Hematopoietic multipotent progenitor cell treated with erythropoietin and hydrocortisone succinate and interleukin-3 and kit ligand, for 17 days (in vitro differentiated cells): ENCODE measurements at places on chromosomes 12 and 14.

GRCh38 chr14:49934646-49935045, 41.8 kb downstream of the ARF6 start:
- no peak for DNase-seq

DNA sequence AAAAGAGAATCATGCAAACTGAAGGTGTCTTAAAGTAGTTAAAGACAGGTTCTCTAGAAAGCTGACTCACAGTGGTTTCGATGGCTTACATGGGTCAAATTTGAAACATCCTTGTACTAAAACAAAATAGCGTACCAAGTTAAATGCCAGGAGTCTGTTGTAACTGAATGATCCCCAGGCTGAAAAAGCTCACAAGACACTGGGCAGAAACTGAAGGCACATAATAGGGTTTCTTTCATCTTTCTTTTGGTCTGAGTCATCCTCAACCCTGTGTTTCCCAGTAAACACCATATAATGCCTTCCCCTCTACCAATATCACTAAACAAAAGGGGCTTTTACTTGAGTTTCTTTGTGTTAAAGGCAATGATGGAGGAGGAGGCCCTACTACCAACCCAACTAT, 12.8 kb downstream of the ZFYVE1 start:
- peak; percentile 6 for DNase-seq

- no peak for DNase-seq
These were observed 34.9 kb downstream of the CCDC177 start for GRCh38 chr14:69539631-69540410.

DNA sequence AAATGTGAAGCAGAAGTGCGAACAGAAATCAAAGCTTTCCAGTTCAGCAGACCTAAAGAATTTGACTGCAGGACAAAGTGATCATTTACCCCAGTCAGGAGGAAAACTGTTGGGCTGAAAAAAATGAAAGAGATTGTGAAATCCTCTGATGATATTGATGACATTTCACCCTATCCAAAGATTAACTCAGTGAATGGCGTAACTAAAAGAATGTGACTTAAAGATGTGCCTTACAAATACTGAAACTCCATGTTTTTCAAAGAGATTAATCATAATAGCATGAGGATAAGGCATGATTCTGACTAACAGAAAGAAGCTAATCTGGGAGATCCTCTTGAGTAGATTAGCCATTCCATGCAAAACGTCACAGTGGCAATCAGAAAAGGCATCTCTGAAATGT, 225.6 kb downstream of the DUSP6 start:
- no peak for DNase-seq

DNA sequence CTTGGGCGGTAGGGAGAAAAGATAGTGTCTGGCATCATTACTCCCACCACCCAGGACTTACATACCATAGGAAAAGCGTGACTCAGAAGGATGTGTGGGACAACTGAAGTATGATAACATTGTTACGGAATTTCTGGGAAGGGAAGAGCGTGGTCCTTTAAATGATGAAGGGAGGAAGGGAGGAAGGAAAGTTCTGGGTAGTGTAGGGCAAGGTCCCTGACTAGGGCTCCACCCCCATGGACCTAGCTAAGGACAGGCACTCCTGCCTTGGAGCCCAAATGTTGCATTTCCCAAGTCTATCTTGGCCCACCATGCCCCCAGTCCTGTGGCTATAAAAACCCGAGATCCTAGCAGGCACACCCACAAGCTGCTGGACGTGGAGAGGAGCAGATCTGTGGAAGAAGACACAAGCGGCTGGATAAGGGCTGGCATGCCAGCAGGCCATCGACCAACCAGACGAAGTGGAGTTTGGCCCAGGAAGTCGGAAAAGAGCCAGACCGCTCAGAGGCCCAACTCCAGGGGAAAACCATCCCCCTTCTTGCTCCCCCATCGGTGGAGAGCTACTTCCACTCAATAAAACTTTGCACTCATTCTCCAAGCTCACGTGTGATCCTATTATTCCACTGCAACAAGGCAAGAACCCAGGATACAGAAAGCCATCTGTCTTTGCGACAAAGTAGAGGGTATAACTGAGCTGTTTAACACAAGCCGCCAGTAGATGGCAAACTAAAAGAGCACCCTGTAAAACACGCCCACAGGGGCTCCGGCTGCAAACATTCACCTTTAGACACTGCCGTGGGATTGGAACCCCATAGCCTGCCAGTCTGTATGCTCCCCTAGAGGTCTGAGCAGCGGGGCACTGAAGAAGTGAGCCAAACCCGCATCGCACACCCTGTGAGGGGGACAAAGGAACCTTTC, 23.0 kb upstream of the RAB21 start:
- no peak for DNase-seq

DNA sequence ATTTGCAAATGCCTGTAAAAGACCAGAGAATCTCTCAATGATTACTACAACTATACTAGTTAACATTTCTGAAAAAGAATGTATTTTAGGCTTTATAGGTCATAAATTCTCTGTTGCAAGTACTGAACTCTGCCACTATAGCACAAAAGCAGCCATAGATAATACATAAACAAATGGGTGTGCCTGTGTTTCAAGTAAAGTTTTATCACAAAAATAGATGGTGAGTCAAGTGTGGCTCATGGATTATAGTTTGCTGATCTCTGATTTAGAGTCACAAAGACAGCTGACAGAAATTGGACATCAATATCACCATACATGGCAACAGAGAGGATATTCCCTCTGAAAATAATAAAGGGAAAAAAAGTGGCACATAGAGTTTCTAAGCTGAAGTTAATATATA, 68.1 kb downstream of the FSCB start:
- no peak for DNase-seq

GRCh38 chr14:50343434-50343833, 31.3 kb downstream of the DMAC2L start:
- DNase-seq, result no peak

DNA sequence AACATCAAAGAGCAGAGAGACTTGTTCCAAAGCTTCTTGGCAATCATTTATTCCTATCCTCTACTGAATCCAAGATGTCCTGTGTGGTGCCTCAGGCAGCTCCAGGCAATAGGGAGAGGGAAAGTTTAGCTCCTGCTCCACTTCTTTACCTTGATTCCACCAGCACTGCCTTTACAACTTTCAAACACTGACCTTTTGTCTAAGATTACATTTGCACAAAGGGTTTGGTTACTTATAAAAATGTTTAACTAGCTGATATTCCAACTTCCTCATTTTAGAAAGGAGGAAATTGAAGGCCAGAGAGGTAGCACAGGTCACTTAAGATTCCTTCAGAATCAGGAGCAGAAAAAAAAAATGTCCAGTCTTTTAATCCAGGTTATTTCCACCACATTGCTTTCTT, 192.7 kb downstream of the BTG1 start:
- DNase-seq, result no peak

GRCh38 chr14:98960617-98961013, 311.4 kb downstream of the BCL11B start:
- DNase-seq, result no peak

GRCh38 chr12:4270016-4270830, 3.3 kb upstream of the CCND2 start:
- no peak for DNase-seq

DNA sequence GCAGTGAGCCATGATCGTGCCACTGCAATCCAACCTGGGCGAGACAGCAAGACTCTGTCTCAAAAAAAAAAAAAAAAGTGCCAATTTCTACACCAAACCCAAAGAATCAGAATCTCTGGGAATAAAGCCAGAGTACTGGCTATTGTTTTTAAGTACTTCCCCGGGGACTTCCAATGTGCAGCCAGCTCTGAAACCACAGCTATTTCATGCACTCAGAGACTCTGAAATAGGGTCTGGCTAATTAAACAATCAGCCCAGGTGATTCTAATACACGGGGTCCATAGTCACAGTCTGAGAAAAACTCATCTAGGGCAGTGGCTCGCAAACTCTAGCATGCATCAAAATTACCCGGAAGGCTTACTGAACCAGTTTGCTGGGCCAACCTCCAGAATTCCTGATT, 56.3 kb downstream of the SIX6 start:
- DNase-seq, result no peak

GRCh38 chr12:71282020-71282419, 124.2 kb upstream of the TSPAN8 start:
- DNase-seq, result no peak

DNA sequence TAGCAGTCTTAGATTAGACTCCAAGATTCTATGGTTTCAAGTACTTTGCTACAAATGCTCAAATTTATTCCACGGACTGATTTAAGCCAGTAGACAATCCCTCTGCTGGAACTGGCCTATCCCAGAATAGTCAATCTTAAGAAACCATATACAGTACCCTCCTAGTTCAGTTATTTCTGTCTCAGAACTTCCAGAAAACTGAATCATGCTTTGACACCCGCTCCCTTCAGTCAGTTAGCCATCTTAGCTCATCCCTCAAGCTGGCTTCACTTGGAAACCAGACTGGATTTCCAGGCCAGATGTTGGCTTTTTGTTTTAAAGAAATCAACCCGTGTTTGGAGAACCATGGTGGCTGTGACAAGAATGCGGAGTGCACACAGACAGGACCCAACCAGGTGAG, 125.5 kb downstream of the NT5DC3 start:
- no peak for DNase-seq

DNA sequence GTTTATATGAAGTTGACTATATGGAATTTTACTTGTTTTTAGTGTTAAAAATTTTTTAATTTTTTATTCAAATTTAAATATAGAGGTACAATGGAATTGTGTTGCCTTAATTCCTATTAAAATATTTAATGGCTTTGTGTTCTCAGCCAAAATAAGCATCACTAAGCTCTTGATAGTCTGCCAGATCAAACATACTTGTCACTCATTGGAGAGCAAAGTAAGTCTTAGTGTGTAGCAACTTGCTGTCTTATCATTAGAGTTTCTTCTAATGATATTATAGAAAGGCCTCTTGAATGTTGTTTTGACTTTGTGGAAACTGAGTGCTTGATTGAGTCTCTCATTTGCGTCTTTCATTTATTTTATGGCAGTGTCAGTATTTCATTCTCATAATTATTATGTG, 10.7 kb downstream of the SFSWAP start:
- no peak for DNase-seq

DNA sequence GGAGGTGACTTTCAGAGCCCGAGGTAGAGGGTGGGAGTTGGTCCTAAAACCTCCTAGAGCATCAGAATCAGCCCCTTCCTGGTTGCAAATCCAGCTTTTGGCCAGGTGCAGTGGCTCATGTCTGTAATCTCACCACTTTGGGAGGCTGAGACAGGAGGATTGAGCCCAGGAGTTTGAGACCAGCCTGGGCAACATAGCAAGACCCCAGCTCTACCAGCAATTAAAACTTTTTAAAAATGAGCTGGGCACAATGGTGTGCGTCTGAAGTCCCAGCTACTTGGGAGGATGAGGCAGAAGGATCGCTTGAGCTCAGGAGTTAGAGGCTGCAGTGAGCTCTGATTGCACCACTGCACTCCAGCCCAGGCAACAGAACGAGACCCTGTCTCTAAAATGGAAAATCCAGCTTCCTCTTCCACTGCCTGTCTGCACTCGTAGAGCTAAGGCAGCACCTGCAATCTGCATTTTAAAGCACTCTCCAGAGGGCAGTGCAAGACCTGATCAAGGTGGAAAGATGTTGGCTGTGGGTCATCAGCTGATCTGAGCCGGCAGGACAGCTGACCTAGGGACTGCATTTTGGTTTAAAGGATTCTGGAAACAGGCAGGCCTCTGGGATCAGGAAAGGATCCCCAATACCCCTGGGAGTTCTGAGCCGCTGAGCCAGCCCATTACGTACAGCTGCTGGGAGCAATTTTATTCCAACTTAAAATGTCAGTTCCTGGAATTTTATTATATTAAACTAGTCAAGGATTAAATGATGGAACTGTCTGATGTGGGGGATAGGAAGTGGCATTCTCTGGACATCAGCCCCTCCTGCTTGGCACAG, 1.8 kb upstream of the TESC start:
- DNase-seq, result no peak

- no peak for DNase-seq
These were observed 12.2 kb upstream of the CCDC60 start for GRCh38 chr12:119322301-119322723.

GRCh38 chr14:54046250-54046649, 89.6 kb upstream of the BMP4 start:
- DNase-seq, result no peak

- no peak for DNase-seq
These were observed 22.1 kb downstream of the SAMD4A start for GRCh38 chr14:54589076-54589475.

- no peak for DNase-seq
These were observed 24.2 kb upstream of the HIF1A start for GRCh38 chr14:61671082-61671481.

DNA sequence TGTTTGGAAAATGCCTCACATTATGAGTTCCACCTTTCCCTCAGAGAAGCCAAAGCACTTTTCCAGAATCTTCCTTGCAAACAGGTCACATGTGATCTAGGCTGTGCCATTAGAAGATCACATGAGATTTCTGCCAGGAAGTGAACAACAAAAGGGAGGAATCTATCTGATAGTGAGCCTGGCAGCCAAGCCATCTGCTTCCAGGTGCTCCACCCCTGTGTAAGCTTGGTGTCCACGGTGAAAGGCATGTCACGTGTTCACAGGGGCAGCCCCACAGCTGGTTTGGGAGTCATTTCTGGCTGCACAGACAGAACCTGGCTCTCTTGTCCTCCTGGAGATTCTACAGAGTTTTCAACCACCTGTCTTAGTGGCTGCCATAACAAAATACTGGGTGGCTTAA, 3.5 kb upstream of the KSR2 start:
- no peak for DNase-seq

DNA sequence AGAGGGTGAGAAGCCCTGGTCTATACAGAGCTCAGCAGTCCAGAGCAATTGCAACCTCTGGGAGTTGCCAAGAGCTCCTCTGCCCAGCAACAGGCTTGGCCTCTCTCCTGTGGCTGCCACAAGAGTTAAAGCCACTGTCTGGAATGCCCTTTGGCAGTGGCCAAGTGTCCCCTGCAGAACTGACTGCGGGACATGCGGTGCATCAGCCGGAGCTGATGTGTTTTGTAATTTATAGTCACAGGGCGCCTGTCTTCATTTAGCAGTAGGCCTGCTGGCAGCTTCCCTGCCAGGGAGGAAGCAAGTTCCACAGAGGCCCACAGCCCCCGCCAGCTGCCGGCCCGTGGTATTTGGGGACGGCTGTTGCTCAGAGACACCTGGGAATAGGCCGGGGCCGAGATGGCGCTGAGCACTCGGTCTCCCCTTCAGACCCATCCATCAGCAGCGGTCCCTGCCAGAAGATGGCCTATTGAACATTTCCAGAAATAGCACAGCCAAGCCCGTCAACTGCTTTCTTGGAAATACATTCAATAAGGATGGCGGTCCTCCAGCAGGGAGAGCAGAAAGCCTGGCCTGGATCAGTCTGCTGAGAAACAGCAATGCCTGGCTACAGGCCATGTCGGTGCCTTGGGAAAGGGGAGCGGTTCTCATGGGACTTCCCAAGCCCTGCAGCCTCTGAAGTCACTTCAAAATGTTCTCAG, 217.4 kb downstream of the CRADD start:
- DNase-seq, result no peak

DNA sequence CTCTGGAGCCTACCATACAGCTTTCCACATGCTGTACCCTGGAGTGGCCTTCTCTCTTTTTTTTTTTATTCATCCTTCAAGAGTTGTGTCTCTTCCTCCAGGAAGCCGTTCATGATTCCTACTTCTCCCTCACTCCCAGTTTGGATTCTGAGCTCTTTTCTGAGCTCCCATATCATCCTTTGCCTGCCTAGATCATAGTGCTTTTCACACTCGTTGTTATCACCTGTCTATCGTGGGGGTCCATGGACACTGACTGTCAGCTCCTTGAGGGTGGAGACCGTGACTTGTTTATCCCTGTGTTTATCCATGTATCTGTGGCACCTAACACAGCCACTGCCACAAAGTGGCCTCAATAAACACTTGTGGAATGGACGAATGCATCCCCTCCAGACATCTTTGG, 7.0 kb downstream of the AK7 start:
- no peak for DNase-seq

- no peak for DNase-seq
These were observed 175.7 kb downstream of the NPAS3 start for GRCh38 chr14:33114331-33114730.
